ENCODE measurements at places on chromosomes 13 and 19.

DNA sequence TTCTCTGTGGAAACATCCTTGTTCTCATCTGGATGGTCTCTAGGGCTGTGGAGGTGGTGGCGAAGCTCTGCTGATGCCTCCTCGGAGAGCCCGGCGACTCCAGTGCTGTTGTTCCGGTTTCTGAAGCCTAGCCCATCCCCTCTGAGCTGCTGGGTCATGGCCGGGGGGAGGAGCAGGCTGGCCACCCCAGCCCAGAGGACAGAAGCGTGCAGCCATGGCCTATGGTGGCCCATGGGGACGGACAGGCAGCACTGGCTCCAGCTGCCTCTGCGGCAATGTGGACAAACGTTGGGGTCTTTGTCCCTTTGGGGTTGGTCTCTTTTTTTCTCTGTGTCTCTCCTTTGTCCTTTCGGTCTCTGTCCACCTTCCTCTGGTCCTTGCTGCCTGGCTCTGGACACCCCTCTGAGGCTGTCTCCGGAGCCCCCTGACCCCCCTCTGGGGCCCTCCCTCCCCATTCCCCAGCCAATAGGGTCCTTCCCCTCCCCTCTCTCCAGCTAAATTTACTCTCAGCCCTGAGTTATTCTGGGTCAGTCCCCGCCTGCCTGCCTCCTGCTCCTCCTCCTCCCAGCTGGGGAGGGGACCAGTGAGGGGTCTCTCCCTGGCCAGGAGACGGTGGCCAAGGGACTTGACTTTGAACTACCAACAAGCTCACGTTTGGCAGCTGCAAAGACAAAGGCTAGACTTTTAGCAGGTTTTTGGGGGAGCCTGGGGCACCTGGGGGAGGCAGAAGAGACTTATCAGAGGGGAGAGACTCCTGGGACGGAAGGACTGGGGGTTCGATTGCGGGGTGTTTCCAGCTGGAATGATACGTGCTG is at the start of gene HRC:
Gene HRC, minus strand, starts transcription at position 392 of the 815 bp plus-strand sequence. Its CDS starts 159 bp downstream, at position 233.
- DNase-seq = no peak

DNA sequence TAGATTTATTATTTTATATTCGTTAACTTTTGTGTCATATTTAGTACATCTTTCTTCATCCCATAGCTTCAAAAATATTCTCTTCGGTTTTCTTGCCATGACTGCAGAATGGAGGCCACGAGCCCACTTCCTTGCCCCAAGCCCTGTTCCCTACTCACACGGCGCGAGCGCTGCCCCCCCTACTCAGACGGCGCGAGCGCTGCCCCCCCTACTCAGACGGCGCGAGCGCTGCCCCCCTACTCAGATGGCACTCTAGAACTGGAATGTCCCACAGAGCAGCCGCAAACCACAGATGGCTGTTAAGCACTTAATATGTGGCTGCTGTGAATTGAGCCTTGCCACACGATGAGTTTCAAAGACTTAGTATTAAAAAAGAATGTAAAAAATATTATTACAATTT is 102.2 kb upstream of the PEG3 start:
- DNase-seq = no peak

GRCh38 chr13:51955281-51955771 is 55.9 kb downstream of the ATP7B start:
- no peak for DNase-seq

DNA sequence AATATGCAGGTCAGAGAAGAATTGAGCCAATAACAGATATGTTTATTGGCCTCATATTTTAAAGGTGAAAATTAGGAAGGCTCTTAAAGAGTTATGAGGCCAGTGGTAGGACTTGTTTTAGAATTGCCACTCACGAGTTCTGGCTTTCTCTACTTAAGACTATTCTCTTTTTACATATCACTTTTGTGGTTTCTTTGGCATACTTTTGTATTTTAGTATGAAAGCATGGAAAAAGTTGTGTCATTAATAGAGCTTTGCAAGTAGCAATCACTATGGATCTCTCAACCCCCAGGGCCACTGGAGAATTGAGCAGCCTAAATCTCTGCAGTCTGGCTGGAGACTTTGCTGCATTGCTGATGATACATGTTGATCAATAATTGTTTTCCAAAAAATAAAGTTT is 64.6 kb upstream of the SOX21 start:
- DNase-seq = no peak

- no peak for DNase-seq
Observed at GRCh38 chr13:106183410-106184065, 351.9 kb downstream of the EFNB2 start.

DNA sequence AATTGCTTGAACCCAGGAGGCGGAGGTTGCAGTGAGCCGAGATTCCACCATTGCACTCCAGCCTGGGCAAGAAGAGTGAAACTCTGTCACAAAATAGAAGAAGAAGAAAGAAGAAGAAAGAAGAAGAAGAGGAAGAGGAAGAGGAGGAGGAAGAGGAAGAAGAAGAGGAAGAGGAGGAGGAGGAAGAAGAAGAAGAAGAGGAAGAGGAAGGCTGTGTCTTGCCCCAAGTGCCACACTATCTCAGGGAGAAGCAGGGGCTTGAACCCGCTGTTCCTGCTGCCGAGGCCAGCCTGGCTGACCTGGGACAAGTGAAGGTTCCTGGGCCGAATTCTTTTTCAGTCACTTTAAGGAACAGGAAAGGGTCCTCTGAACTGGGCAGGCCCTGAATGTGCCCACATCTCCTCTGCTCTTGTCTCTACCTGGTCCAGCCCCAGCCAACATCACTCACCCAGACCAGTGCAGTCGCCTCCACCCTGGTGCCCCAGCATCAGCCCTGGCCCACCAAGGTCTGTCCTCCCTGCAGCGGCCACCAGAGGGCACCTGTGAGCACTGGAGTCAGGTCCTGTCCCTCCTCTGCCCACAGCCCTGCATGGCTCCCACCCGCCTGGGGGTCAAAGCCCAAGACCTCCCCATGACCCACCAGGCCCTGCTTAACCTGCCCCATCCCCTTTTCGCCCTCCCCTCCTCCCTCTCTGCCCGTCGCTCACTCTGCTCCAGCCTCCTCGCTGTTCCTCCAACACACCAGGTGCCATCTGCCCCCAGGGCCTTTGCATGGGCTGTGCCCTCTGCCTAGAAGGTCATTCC is 20.0 kb downstream of the TICAM1 start:
- peak; percentile 56 for DNase-seq

- peak; percentile 26 for DNase-seq
Observed at GRCh38 chr19:19145684-19146608, 7.7 kb upstream of the TMEM161A start.

GRCh38 chr19:7595466-7596133 is at the start of gene CAMSAP3:
CAMSAP3 (plus strand) TSS chr19:7595863; CDS start chr19:7596003, 140 bp downstream.
- no peak for DNase-seq

DNA sequence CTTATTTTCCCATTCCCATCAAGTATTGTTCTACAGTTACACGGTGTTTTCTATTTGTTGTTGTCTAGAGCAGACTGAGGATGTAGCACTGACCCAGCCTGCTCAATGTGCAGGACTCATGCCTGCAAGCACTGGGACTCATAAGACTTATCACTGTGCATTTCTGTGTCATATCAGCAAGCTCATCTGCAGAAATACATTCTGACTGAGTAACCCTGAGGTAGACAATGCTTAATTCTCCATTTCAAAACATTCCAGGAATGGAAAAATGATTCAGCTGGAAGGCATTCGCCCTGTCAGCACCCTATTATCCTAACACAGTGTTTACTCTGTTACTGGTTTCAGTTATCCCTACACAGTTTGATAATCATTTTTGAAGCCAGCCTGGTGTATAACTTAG is 2506.4 kb downstream of the PCDH9 start:
- no peak for DNase-seq

DNA sequence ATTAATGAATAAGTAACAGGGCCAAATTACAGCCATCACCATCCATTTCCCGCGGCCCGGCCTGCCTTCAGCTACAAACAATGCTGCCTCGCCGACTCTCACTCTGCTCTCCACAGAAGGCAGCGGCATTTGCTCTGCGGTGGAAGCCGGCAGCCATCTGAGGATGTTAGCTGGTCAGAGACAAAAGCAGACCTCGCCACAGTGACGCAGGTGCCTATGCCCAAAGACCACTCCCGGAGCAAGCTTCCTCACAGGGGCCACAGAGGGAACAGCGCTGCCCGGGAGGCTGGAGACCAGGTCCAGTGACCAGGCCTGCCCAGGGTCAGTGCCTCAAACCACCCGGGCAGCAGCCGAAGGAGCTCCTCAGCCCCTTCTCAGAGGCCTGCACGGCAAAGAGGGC is 16.4 kb downstream of the PEPD start:
- DNase-seq = no peak
